Omental fat pad (tissue), 4 donors: ENCODE measurements at places on chromosomes 11 and 22.
A peak's percentile ranks its signal among the peaks of the same experiment; 100 is the strongest.

DNA sequence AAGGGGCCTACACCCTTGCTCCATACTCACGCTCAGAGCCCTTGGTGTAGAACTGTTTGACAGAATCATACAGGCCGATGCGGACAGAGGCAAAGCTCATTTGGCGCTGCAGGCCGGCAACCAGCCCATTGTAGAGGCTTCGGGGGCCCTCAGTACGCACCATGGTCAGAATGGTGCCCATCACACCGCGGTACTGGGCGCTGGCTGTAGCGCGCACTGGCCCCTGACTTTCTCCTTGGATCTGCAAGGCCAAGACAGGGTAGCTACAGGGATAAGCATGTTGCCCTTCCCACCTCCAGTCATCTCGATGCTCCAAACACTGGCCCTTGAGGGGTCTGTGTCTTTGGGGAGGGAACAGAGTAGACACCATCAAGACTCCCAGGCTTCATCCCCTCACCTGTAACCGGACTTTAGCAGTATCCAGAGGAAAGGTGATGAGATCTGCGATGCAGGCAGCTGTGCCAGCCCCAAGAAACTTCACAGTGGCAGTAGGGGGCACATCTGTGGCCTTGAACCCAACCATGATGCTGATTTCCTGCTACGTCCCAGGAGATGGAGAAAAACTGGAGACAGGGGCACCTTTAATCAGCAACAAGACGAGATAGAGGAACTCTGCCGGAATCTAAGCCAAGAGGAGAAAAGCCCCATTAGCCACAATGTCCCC, 4.7 kb downstream of the UCP2 start:
- DNase-seq: no peak

DNA sequence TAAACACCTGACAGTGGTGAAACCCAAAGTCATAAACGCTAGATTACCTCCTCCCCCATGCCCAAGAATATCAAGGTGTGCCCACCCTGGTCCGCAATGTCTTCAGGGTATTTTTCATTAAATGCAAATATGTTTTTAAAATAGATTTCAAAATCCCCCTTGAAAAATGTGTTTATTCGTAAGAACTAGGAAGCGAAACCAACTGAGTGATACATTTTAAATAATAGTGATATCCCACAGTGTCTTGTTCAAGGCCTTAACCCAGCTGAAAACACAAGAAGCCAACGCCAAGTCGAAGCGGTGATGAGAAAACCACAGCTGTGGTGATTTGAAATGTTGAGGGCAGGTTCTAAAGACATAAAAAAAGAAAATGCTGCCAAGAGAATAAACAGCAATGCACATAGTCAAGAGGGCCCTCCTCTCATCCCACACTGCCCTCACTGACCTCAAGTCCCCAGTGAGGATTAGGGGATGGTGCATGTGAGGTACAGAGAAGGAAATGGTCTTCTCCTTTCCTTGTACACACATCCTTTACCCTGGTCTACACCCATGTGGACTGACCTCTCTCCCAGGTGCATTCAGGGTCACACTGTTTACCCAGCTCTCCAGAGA, 25.5 kb downstream of the KCNJ1 start:
- DNase-seq: no peak

GRCh38 chr11:111460340-111460739, 51.8 kb downstream of the BTG4 start:
- DNase-seq: no peak

- no peak for DNase-seq
Observed at GRCh38 chr22:45889093-45889538, 87.8 kb downstream of the WNT7B start.

DNA sequence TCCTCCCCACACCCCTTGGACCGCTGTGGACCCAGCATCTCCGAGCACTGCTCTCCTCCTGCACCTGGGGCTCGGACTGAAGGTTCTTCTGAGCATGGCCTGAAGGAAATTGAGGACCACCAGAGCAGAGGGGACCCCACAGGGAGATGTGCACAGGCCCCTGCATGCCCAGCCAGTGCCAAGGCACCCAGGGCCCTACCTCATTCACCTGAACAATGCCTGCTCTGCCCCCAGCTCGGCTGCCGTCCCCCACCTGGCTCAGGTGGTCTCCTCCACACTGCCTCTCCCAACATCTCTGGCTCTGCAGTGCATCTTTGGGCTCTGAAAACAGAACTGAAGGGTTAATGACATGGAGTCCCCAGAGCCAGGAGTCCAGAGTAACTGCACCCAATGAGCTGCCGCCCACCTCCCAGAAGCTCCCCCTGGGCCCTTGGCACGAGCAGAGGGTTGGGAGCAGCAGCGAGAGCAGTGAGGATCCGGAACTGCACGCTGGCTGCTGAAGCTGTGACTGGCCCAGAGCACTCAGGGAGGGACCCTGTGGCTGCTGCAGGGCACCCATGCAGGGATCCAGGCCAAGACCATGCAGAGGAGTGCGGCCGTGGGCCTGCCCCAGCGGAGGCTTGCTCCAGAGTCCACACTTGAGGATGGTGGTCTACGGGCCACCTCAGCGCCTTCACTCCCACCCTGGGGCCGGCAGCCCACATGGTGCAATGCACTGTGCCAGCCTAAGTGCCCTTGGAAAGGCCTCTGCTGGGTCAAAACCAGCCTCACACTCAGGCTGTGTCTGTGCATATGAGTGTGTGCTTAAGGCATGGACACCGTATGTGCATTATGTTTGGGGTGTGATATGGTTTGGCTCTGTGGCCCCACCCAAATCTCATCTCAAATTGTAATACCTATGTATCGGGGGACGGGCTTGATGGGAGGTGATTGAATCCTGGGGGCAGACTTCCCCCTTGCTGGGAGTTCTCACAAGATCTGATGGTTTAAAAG, 686.1 kb downstream of the TBC1D22A start:
- DNase-seq: no peak

- DNase-seq: no peak
Observed at GRCh38 chr11:126233391-126233790, 21.8 kb downstream of the FAM118B start.

GRCh38 chr11:30938171-30938570, 352.0 kb upstream of the MPPED2 start:
- no peak for DNase-seq

- no peak for DNase-seq
Observed at GRCh38 chr22:17903564-17904295, 120.6 kb downstream of the MICAL3 start.

DNA sequence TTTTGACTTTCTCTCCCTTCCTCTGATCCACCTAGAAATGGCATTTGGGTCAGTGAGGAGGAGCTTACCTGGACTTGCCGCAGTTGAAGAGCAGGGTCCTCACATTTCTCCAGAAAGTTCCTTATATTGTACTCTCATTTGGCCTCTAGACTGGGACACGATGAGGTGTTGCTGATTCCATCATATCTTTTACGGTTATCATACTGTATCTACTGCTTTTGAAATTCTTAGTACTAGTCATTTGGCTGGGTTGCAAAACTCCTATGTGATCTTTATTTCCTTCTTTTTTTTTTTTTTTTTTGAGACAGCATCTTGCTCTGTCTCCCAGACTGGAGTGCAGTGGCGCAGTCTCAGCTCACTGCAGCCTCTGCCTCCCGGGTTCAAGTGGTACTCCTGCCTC, 58.7 kb upstream of the FAM181B start:
- no peak for DNase-seq

GRCh38 chr22:39284142-39284980, 35.1 kb downstream of the RPL3 start:
- no peak for DNase-seq

DNA sequence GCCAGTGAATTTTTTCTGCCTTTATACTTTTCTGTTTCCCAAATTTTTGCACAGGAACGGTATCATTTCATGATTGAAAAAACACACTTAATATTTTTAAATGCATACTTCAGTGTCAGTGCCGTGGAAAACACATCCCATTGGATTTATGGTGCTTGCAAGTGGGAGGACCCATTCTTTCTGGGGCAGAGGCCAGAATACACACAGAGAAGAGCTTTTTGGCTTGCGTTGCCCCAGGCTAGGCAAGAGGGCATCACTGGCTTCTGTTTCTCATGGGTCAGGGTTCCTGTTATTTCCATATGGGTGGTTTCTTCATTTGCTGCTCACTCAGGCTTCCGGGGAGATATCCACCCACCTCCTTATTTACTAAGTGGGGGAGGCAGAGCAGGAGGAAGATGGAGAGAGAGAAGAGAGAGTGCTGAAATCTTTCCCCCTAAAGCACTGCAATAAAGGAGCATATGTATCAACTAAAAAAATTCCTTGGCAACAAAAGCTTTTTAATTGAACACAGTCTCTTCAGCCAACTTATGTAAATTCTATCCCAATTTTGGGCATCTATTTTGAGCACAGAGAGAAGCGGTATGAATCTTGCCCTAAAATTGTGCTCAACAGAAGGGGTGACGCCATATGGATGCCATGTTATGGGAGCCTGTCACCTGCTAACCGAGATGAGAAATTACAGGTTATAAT, 66.0 kb upstream of the KIRREL3 start:
- DNase-seq: no peak

- no peak for DNase-seq
Observed at GRCh38 chr11:112485280-112485679, 224.6 kb upstream of the PLET1 start.

DNA sequence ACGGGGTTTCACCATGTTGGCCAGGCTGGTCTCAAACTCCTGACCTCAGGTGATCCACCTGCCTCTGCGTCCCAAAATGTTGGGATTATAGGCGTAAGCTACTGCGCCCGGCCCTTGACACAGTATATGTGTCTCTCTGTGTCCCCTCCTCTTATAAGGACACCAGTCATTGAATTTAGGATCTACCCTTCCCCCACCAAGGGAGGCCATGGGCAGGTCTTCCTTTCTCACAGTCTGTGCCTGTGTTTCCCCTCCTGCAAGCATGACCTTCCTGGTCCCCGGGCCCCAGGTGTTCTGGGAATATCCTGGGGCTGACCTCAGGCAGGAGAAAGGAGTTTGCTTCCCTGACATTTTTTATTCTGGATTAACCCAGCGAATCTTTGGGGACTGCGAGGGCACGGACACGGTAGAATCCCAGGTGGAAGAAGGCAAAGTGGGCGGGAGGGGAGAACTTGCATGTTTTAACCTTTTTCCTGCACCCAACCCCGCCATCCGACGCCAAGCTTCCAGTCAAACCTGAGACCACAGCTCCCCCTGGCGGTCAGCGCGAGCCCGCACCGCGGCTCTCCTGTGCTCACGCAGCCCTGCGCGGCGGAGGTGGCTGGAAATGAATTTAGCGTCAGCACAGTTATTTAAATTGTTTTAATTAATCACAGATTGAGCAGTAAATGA, 42.1 kb upstream of the ISX start:
- peak; percentile 64 for DNase-seq

- DNase-seq: no peak
Observed at GRCh38 chr22:19109198-19110063, 12.8 kb downstream of the DGCR2 start.

DNA sequence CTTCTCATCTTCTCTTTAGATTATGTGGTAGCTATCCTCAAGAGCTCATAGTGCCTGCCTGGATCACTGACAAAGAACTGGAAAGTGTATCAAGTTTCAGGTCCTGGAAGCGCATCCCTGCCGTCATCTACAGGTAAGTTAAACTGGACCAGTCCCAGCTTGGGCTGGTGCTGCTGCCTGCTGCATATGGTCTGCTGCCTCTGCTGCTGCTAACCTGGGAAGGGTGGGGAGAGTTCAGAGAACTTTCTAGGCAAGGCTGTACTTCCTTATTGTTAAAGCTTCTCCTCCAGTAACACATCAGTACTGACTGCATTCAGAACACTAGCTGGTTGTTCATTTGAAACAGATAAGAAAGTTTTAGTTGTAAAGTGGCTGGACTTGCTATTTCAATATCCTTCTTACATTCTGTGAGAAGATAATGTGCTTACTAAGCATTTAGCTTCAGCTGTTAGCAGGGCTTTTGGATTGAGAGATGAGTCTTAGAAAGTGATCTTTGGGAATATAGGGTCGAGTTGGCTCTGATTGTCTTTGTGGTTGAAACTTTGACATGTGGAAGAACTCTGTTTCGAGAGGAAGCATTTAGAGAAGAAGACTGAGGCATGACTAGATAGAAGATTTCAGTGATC, 77.3 kb upstream of the HORMAD2 start:
- no peak for DNase-seq

- DNase-seq: no peak
Observed at GRCh38 chr11:70146895-70147520, 56.1 kb upstream of the FADD start.

GRCh38 chr11:10925149-10925926, 67.5 kb upstream of the ZBED5 start:
- DNase-seq: no peak
